ENCODE measurements at places on chromosomes 12 and 14.

DNA sequence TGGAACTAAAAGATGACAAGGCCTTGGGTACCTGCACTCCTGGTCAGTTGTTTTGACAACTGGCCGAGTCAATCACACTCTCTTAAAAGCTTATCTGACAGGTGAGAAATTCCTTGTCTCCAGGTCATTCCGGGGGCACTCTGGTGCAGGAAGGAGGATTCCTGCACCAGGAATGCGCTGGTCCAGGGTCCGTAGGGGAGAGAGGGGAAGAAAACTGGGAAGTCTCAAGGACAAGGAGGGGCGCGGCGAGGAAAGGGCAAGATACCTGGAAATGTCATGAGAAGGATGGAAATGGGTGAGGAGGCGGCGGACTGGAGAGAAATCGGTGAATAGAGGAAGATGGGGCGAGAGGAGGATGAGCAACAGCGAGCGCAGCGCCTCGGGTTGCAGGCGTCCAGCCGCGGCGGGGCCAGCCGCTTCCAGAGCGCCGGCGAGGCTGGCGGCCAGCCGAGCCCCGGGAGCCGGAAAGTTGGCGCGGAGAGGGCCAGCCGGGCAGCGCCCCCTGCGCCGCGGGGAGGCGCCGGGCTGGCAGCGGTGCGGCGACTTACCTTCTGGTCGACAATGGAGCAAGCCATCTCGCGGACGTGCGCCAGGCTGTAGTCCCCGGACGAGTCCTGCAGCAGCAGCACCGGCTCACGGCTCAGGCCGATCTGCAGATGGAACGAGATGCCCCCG is 809 bp downstream of the PRKD1 start:
- peak; percentile 51 for DNase-seq

GRCh38 chr14:29865299-29865698 is 62.3 kb downstream of the PRKD1 start:
- DNase-seq: no peak

GRCh38 chr12:116116650-116117424 is 160.7 kb downstream of the MED13L start:
- DNase-seq: no peak

- no peak for DNase-seq
Observed at GRCh38 chr12:53676656-53677015, 753 bp upstream of the ATP5MC2 start.

- peak; percentile 14 for DNase-seq
Observed at GRCh38 chr12:88746386-88746785, 166.1 kb upstream of the KITLG start.

DNA sequence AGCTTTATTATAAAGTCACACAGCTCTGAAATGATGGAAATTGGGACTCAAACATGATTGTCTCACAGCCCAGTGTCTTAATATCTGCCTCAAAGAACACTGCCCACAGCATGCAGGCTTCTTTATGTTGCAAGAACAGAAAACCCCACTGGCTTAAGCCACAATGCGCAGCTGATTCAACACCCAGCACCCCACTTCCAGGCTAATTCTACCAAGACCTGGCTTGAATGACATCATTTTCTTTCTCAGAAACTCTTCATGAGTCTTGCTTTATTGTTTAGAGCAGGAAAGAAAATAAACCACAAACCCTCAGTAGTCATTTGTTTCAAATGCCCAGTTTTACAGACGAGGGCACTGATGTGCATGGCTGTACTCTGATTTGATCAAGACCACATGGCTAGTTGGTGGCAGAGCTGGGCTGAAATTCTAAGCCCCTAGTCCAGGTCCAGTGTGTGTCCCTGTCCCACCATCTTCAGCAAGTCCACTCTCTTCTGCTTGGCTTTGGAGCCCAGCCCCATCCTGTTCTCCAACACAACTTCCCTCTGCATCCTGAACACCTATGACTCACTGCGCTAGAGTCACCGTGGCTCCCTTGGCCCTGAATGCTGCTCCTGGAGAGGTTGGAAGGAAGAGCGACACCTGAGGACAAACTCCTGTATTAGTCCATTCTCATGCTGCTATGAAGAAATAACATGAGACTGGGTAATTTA is 50.3 kb upstream of the SRSF5 start:
- DNase-seq: peak; percentile 82

DNA sequence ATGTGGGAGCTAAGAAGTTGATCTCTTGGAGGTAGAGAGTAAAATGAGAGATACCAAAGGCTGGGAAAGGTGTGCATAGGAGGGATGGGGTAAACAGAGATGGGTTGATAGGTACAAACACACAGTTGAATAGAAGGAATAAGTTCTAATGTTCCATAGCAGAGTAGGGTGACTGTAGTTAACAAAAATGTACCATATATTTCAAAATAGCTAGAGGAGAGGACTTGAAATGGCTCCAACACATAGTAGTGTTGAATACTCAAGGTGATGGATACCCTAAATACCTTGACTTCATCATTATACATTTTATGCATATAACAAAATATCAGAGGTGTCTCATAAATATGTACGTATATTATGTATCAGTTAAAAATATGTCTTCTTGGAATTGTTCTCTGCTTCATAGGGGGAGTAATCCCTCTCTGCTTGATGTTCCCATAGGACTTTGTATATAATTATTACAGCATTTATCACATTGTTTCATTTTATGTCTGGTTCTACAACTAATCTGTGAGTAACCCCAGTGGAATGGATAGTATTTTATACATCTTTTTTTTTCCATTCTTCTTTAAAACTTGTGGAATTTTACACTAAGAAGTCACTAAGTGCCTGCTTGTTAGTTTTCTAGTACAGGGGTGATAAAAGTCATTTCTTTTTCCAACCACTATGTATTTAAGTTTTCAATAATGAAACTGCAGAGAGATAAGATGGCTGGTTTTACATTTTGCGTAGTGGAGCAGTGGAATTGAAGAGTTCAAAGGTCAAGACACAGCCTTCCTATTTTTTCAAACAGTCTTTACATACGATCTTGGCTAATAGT is 1940.0 kb upstream of the SEL1L start:
- peak; percentile 11 for DNase-seq

GRCh38 chr12:116528498-116528897 is 30.7 kb upstream of the MAP1LC3B2 start:
- DNase-seq: no peak

GRCh38 chr14:44912041-44912869 is 49.5 kb downstream of the KLHL28 start:
- DNase-seq: no peak

- DNase-seq: peak; percentile 38
Observed at GRCh38 chr12:26748741-26749431, 84.1 kb downstream of the ITPR2 start.

DNA sequence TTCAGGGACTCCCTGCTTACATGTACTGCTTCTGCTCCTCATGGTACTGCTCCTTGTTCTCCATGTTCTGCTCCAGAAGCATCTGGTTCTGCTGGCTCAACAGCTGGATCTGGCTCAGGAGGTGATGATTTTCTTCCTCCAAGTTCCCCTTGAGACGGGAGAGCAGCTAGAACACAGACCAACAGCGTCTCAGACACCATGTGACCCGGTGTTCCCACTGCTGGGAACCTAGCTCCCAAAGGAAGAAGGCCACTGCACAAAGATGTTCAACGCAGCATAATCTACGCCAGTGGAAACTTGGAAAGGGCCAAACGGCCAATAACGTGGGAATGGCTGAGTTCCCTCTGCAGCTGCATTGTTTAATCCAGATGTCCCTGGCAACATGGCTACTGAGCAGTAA is 49.6 kb upstream of the GPR68 start:
- DNase-seq: no peak

- peak; percentile 65 for DNase-seq
Observed at GRCh38 chr12:118330421-118331018, 42.2 kb downstream of the TAOK3 start.

DNA sequence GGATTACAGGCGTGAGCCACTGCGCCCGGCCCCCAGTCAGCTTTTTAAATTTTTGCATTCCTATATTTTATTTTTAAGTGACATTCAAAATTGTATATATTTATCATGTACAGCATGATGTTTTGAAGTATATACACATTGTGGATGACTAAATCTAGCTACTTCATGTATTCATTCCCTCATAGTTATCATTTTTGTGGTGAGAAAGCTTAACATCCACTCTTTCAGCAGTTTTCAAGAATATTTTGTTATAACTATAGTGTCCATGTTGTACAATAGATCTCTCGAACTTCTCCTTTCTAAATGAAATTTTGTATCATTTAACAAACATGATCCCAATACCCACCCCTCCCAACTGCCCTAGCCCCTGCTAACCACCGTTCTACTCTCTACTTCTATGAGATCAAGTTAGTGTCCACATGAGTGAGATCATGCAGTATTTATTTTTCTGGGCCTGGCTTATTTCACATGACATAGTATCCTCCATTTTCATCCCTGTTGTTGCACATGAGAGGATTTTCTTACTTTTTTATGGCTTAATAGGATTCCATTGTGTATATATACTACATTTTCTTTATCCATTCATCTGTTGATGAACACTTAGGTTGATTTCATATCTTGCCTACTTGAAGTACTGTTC is 8.8 kb upstream of the HEBP1 start:
- no peak for DNase-seq

- DNase-seq: no peak
Observed at GRCh38 chr12:119710965-119711551, 43.1 kb downstream of the PRKAB1 start.

DNA sequence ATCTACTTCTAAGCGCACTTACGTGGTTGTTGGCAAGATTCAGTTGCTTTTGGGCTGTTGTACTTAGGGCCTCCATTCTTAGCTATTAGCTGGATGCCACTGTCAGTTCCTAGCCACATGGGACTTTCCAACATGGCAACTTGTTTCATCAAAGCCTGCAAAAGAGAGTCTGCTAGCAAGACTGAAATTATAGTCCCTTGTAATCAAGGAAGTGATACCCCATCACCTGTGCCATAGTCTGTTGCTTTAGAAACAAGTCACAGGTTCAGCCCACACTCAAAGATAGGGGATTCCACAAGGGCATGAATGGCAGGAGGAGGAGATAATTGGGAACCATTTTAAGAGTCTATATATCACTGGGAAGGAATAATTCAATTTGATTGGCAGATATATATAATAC is 27.1 kb upstream of the SLC17A8 start:
- DNase-seq: no peak

- no peak for DNase-seq
Observed at GRCh38 chr12:124174451-124175348, 120.2 kb upstream of the RFLNA start.

DNA sequence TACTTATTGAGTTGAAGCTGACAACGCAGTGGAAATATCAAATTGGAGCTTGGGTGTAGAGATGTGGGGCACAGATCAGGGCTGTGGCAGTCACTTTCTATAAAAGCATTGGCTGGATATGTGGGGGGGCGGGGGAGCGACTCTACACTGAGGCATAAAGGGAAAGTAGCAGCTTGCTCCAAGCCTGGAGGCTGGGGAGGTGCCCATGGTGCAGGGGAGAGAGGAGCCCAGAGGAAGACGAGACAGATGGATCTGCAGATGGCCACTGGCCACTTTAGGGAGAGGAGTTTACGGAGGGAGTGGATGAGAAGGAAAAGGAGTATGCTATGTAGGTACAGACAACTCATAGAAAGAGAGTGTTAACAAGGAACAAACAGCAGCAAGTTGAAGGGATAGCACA is 13.5 kb upstream of the NGB start:
- DNase-seq: no peak

- peak; percentile 75 for DNase-seq
Observed at GRCh38 chr12:75724928-75725312, 213.5 kb upstream of the KRR1 start.

DNA sequence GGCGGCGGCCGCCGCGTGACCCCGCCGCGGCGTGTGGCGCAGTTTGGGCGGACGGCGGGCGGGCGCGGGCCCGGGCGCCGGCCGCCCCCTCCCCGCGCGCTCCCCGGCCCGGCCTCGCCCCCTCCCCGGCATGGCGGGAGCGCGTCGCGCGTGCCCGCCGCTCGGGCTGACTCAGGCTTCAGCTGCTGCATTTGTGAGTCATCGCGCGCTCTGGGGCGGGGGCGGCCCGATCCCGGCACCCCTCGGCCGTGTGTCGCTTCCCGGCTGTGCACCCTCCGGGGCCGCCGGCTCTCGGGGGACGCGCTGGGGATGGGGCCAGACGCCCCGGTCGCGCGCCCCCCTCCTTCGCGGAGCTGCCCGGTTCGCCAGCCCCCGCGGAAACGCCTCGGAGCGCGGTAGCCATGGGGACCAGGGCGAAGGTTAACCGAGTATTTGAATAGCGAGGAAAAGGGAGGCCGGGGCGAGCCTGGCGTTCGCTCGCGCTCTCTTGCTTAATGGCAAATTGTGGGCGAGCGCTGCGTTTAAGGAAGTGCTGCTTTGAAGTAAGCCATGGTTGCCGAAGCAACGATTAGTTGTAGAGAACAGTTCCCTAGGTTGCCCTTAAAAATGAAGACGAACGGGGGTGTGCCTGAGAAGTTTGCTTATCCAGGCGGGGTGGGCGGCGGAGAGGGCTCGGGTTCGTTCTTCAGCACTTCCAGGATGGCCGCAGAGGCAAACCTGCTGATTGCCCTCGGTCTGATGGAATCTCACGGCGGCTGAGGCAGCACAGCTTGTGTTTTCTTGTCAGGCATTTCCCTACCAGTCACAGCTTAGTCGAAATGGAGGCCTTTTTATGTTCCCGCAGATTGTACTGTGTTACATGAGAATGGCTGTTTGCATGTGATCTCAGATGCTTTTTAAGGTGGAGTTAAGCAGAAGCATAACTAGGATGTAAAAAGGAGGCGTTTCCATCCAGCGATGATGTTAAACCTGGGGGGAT is 896 bp downstream of the EIF5 start:
- DNase-seq: peak; percentile 72

DNA sequence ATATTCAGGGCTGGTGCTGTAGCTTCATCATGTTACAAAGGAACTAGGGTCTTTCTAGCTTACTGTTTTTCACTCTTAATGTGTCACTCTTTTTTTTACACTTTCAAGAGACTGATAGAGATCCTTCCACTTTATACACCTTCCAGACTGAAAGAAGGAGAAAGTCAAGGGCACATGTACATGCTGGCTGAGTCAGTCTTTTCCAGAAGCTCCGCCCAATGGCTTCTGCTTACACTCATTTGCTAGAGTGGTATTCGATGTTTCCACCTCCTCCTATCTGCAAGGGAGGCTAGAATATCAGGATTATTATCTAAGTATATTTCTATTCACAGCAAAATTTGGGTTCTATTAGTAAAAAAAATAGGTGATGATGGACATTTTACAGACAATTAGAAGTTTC is 325.8 kb upstream of the OR4E1 start:
- DNase-seq: no peak

GRCh38 chr14:59301354-59301753 is 112.9 kb downstream of the DAAM1 start:
- DNase-seq: no peak

- DNase-seq: no peak
Observed at GRCh38 chr12:104296718-104297117, 6.8 kb upstream of the EID3 start.

- DNase-seq: no peak
Observed at GRCh38 chr12:51626629-51627028, 35.6 kb downstream of the SCN8A start.

All from umbilical cord (tissue), 2 donors.